Right ventricle myocardium superior (tissue), 1 donor: ENCODE measurements at places on chromosomes 11 and 22.

GRCh38 chr11:72577271-72577721, 96.9 kb downstream of the PDE2A start:
- DNase-seq, result no peak

DNA sequence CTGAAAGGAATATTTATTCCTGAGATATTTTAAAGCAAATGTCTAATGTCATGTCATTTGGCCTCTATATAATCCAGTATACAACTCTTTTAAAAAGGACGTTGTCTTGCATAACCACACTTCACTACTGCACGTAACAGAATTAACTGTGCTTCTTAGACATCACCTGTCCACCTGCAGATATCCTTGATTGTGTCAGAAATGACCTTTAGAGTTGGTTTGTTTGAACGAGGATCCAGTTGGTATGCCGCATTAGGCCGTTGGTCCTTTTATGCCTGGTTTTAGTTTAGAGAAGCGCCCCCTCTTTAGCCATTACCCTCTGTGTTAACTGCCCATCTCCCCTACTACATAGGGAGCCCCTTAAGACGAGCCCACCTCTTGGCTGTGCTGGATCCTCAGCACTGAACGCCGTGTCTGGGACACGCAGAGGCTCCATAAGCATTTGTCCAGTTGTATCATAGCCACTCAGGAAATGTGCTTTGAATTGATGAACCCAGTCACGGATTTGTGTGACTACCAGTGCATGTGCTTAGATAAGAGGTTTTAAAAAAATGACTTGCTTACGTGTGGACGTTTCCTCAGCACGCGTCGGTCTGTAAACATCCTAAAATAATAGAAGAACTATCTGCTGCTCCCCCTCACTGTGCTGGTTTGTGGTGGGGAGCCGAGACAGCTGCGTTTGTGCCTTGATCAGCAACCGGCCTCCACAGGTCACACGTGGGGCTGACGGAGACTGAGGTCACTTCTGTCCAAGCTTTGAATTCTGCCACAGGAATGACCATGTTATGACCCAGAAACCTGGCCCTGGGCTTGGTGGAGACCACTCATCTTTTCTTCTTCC, 4.0 kb downstream of the MICAL2 start:
- no peak for DNase-seq

DNA sequence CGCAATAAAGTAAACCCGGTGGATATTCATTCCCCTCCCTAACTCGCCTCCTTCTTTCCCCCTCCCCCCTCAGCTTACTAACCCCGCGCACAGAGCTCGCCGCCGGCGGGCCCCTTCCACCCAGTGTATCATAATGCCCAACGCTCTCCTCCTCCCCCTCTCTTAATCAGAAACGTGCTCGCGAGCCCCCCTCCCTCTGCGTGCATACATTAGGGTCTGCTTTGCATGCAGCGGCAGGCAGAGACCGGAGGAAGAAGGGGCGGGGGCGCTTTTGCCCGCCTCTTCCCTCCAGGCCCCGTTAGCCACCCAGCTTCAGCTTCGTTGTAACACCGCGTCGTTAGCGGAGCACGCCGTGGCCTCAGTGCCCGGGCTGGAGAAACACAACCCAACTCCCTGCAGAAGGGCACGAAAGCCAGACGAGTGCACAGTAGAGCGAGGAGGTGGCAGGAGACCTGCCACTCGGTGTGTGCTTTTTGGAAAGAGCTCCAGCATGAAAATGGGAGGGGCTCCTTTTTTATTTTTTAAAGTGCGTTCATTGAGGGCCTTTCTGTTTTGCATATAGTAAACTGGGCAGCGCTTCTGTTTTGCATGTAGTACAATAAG, 901 bp upstream of the KMT2A start:
- peak; percentile 76 for DNase-seq

DNA sequence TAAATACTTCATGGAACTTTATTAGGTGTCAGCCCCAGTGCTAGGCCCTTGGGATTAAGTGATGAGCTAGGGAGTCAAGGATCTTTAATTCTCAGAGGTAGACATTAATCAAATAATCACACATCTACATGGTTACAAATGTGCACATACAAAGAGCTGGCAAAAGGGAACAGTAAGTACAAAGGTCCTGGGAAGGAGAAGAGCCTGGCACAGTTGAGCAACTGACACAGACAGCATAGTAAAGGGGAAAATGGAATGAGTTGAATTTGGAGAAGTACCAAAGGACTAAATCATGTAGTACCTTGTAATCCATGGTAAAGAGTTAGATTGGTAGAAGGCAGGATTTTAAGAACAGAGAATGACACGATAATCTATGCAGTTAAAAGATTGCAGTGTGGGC, 116.3 kb downstream of the APIP start:
- no peak for DNase-seq

DNA sequence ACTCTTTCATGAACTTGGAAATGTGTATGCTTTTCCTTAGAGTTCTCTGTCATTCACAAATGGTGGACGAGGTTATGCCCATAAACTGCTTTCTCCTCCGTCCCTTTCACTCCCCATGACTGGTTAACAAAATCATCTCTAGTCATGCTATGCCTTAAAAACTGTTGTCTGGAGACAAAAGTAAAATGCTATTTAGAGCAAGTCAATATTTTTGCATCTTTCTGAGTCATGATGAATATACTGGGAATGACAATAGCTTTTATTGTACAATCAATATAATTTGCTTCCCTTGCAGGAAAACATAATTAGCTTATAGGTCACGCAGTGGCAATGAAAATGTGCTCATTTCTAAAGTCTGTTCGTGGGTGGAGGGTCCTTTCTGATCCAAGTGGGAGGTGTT, 216.7 kb upstream of the SORL1-AS1 start:
- DNase-seq, result no peak

DNA sequence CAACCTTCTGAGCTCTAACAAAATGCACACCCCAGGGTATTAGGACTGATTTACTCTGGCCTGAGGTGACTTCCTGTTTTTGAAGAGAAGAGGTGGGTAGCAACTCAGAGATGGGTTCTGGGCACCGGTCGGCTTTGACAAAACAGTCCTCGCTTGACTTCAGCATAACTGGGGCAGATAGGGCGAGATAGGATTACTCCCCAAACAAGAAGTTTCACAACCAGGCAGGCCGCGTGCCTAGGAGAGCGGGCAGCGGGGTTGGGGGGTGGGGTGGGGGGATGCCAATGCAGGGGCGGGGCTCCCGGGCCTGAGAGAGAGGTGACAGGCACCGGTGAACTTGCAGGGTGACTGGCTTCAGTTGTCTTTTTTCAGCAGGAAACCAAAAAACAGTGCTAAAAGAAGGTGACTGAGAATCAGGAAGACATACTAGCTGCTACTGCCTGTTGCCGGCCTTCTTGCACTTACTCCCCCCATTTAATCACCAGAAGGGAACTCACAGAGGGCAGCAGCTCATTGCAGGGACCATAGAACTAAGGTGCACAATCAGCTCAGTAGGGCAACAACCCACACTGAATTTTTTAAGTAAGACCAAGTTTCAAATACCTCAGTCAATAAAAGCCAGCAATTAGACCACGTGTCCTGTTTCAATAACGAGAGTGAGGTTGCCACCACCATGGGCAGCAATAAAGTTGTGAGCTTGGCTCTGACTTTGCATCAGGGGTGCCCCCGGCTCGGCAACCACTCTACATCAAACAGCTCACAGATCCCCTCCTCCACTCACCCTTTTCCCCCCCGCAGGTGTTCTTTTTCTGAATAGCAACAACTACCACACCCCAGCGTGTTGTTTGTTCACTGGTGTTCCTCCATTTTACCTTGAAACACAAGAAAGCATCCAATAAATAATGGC, 37.2 kb upstream of the ETS1 start:
- no peak for DNase-seq

DNA sequence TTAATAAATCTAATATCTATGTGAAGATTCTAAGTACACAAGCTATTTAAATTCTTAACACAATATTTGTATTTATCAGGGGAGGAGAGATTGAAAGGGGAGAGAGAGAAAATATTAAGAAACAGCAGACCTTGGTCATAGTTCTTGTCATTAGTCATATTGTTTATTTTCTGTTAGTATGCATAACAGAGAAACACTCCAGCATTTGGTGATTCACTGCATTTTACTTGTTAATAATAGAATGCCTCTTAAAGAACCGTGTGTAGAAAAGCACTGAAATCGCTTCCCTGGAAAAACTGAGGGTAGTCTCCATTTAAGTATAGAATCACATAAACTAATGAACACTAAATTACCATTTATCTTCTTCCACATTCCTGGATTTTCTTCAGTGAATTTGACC, 122.7 kb upstream of the TRPC6 start:
- DNase-seq, result no peak

GRCh38 chr11:109970516-109971183, 122.5 kb upstream of the ZC3H12C start:
- DNase-seq, result no peak

GRCh38 chr11:111923951-111924350, 5.2 kb downstream of the C11orf52 start:
- DNase-seq, result no peak

GRCh38 chr11:33248416-33248971, 8.7 kb upstream of the HIPK3 start:
- no peak for DNase-seq

DNA sequence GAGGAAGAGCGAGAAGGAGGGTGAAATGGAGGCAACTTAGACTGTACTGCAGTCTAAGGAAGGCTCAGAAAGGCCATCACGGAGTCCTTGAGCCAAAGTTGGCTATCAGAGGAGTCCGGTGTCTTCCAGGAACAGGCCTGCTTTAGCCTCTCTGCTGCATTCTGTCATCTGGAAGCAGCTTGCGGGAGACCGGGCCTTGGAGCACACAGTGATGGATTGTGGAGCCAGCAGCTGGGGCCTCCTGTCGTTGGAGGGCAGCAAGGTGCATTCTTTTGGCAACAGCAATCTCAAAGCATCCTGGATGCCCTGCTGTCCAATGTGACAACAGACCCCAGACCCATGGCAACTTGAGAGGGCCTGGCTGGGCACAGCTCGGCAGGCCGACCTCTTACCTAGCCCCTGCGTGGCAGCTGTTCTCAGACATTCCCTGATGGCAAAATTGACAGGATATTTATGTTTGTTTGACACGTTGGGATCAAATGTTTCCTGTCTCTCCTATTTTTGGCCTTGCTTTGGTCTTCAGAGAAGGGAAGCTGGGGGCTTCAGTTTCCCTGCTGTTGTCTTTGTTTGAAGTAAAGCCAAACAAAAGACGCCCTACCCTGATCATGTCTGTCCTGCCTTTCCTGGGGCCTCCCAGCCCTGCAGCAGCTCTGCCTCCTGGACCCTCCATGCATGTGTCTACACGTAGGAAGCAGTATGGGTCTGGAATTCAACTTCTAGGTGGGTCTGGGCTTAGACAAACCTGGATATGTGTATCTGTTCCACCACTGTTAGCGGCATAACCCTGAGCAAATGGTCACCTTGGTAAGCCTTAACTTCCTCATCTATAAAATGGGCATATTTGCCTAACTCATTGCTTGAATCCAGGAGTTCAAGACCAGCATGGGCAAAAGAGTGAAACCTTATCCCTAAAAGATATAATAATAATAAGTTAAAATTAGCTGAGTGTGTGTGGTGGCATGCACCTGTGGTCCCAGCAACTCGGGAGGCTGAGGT, 43.9 kb upstream of the LMO2 start:
- DNase-seq, result no peak

GRCh38 chr11:27514076-27514475, 7.5 kb upstream of the LIN7C start:
- DNase-seq, result peak; percentile 52

GRCh38 chr22:48167238-48167637, 1404.8 kb downstream of the TBC1D22A start:
- DNase-seq, result no peak

GRCh38 chr11:115515647-115516395, 11.6 kb upstream of the CADM1 start:
- no peak for DNase-seq

DNA sequence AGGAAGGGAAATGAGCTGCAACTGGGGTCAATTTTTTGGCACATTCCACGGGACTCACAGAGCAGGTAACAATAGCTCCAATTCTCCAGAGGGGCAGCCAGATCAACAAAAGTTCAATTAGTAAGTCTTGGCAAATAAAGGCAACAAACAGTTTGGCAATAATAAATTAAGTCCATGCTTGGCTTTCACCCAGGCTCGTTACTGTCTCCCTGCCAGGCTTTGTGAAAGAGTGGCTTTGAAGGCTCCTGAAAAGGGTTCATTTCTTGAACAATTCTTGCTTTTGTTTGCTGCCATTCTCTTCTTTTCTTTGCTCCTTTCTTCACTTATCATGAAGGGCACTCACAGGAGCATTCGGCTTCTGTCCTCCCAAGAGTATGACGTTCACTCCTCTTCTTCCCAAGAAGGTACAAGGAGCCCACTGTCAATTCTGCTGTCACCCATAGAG, 123.3 kb downstream of the APIP start:
- DNase-seq, result peak; percentile 40

DNA sequence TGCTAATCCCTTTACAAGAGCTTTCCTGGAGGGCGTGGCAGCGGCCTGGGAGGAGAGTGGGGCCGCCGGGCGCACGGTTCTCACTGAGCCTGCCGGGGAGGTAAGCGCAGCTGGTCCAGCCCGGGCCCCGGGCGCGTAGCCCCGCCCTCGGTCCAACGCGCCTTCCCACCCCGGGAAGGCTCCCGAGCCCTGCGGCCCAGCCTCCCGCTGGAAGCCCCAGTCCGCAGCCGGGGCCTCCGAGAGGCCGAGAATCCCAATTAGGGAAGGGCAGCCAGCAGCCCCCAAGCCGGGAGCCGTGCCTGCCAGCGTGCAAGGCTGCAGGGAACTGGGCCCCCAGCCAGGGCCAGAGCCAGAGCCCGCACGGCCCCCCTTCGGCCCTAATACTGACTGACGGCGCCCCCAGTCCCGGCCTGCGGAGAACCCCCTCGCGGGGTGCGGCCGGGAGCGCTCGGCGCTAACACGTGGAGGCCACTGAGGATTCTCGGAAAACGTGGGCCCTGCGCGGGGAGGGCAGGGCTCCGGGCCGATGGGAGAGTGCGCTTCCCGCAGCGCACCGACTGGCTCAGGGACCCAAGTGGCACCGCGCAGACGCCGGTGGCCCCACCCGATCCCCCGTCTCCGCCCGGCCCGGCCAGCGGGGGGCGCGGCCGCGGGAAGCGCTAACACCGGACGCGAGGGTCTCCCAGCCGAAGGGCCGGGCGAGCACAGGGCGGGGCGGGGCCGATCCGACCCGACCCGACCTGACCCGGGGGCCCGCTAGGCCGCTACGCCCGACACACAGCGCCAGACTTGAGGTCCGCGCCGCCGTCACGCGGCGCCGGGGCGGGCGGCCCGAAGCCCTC, 5.7 kb downstream of the ZFTA start:
- DNase-seq, result peak; percentile 69

DNA sequence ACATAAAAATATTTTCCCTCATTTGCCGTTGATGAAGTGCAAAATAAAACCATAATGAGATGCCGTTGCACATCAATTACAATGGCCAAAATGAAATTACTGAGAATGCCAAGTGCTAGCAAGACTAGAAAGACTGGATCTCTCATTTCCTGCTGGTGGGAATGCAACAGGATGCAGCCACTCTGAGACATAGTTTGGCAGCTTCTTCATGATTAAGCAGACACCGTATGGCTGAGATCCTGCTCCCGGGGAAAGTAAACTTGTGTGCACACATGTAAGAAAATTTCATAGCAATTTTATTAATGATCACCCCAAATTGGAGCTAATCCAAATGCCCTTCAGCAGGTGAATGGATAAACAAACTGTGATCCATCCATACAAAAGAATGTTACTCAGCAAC, 1013.2 kb downstream of the TBC1D22A start:
- DNase-seq, result no peak

- no peak for DNase-seq
Measured at GRCh38 chr22:19275919-19276600, 15.5 kb downstream of the CLTCL1 start.
